CD4-positive, alpha-beta T cell treated with Interleukin-4 for 1 hour (primary cell): ENCODE measurements at places on chromosomes 1 and 21.

- DNase-seq = no peak
Observed at GRCh38 chr1:102183711-102184110, 187.0 kb upstream of the OLFM3 start.

GRCh38 chr21:46117586-46118315 lies 19.8 kb downstream of the COL6A2 start:
- no peak for DNase-seq

DNA sequence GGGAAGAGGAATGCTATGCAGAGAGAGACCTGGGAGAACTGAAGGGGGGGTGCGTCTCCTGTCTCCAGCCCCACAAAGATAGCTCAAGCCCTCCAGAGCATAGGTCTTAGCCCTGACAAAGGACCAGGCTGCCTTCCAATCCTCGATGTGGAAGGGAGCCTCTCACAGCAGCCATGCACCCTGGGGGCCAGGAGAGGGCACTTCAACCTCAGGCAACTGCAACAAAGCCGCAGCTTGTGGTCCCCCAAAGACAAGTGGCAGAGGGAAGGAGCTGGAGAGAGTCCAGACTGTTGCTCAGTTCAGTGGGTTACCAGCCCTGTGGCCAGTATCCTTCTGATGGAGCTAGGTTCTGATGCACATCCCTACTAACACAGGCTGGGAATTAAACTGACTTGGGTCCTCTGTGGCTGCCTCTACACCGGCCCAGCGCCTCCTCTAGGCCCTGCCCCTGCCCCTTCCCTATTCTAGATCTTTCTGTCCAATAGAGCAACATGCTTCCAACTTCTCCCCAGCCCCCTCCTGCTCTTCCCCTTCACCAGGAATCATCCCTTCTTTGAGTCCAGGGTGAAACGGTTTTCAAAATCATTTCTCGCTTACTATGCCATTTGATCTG lies 100.7 kb upstream of the SPATA6 start:
- peak; percentile 4 for DNase-seq

DNA sequence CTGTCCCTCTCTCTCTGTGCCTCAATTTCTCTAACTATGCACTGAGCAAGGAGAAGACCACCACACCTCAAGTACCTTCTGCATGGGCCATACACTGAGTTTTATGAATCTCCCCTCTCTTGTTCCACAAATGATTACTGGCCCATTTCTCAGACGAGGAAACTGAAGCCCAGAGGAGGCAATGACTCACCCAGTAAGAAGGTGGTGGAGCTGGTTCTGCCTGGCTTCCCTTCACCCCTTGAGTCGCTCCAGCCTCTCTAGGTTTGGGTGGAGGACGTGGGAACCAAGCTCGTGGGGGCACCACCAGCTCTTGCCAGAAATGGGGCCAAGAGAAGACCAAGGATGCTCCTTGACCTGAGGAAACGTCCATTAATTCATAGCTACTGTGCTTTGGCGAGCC lies 21.3 kb upstream of the RUNX3 start:
- DNase-seq = no peak

DNA sequence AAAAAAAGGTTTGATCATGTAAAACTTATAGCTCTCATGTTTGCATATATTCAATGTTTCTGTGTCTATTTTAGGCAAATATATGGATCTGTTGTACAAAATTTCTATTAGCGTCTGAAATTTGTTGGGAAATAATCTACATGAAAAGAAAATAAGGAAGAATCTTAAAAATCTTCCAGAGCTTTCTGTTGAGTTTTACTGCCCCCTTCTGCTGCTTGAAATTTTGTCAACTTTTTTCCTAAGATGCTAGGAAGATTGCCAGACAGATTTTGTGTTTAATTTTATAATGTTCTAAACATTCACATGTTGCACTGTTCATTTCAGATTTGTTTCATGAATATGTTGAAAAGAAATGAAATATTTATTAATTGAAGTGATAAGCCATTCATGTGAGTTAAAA lies 2.5 kb upstream of the PTGS2 start:
- no peak for DNase-seq

DNA sequence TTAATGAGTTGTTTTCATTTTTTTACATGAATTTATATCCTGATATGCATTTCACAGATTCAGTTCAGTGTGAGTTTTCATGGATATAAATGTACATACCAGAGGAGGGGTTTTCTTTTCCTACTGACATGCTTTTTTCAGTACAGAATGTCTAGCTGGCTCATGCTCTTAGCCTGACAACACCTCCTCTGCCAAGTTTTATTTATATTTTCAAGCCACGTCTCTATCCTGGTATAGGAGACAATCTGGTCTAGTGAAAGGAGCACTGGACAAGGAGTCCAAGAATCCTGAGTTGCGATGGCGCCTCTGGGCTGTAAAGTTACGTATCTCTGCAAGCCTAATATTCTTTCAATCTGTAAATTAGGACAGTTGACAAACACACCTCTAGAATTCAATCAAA lies 4.9 kb downstream of the DAB1 start:
- no peak for DNase-seq

- DNase-seq = peak; percentile 5
Observed at GRCh38 chr1:156805766-156806511, 10.7 kb downstream of the SH2D2A start.

DNA sequence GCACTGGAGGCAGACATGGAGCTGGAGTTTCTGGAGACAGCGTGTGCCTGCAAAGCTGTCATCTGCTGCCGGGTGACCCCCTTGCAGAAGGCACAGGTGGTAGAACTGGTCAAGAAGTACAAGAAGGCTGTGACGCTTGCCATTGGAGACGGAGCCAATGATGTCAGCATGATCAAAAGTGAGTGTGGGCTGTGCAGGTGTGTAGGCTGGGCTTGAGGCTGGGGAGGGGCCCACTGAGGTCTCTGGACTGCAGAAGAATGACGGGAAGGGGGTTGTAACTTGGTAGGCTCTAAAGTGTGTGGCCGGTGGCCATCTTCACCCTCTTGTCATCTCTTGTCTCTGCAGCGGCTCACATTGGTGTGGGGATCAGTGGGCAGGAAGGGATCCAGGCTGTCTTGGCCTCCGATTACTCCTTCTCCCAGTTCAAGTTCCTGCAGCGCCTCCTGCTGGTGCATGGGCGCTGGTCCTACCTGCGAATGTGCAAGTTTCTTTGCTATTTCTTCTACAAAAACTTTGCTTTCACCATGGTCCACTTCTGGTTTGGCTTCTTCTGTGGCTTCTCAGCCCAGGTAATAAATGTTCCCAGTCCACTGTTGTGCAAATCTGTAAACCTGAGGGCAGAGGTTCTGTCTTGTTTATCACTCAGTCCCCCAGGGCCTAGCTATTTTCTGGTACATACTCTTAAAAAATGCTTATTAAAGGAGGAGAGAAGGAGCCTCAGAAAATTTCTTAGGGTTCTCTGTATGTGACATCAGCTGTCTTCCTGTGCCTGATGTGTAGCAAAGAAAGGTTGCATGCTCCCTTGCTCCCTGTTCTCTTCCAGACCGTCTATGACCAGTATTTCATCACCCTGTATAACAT lies 19.9 kb downstream of the ATP8B2 start:
- peak; percentile 81 for DNase-seq

DNA sequence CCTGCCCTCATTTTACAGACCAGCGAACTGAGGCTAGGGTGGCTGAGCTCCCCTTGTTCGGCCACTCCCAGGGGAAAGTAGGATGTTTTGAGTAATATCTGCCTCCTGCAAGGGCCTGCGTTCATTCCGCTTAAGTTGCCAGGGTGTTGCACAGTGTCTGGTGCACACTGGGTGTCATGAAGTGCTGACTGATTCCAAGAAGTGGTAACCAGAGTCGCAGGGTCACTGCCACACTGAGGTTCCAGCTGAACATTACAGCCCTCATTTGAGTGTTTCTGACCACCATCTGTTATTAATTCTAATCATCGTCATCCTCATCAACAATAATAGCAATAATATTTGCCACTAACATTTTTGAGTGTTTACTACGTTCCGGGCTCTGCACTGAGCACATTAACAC lies 250.6 kb downstream of the KAZN start:
- DNase-seq = no peak

DNA sequence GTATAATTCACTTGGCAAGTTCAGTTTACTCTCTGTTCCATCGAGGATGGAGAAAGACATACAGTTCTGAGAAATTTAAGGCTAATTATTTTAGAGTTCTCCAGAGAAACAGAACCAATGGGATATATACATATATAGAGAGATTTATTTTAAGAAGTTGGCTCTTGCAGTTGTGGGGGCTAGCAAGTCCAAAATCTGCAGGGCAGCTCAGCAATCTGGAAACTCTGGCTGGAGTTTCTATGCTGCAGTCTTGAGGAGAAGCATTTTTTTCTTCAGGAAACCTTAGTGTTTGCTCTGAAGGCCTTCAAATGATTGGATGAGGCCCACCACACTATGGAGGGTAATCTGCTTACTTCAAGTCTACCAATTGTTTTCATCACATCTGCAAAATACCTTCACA lies 34.6 kb downstream of the TRAF5 start:
- no peak for DNase-seq

- DNase-seq = no peak
Observed at GRCh38 chr21:39088831-39089380, 94.3 kb downstream of the PSMG1 start.

DNA sequence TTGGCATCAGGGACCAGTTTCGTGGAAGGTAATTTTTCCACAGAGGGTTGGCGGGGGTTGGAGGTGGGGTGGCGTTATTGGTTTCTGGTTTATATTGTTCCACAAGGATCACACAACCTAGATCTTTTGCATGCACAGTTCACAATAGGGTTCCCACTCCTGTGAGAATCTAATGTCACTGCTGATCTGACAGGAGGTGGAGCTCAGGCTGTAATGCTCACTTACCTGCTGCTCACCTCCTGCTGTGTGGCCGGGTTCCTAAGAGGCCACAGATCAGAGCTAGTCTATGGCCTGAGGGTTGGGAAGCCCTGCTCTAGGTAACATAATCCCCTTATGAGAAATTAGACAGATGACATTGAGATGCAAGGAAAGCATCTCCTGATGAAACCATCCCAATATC lies 12.6 kb downstream of the GBP5 start:
- no peak for DNase-seq

DNA sequence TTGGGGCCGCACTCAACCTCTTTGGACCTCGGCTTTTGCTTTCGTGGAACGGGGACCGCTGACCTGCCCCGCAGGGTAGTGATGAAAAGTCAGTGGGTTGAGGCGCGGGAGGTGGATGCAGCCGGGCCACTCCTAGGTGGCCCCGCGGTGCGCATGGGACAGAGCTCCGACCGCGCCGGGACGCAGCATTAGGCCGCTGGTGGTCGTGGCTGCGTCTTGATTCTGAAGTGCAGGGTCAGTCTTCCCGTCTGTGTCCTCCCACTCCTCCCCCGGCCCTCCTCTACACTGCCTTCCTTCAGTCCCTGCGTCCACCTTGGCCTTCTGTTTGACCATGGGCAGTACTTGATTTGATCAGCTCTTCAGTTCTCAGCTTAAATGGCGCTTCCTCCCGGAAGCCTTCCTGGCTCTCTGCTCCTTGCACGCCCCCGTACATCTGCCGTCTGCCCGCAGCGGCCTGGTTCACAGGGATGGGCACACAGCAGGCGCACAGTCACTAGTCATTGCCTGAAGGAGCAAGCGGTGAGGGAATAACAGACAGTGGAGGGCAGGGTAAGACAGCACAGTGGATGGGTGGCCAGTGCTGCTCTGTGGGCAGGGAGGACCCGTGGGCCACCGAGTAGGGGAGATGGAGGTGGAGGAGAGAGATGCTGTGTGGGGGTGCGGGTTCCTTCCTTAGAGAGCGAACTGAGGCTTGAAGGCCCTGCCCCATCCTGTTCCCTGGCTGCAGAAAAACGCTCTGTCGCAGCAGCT lies 633 bp downstream of the THEMIS2 start:
- DNase-seq = peak; percentile 33

DNA sequence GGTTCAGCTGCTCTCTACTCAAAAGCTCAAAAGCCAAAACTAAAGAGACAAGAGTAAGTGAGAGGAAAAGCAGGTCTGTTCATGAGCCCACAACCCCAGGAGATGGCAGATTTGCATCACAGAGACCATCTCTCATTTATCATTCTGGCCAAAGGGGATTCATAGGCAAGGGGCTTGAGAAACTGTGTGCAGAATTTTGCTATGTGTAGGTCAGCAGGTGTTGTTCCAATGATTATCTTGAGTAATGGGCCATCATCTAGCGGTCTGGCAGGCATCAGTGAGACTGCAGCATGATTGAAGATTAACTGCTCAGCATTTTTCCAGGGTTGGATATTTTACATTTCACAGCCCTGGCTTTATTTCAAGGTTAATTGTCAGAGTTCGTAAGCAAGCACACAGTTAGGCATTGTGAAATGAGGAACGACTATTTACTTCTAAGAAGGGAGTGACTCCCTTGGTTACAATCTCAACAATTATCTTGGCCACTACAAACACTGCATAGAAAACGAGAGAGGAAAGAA lies 1204.6 kb upstream of the TMPRSS15 start:
- no peak for DNase-seq

DNA sequence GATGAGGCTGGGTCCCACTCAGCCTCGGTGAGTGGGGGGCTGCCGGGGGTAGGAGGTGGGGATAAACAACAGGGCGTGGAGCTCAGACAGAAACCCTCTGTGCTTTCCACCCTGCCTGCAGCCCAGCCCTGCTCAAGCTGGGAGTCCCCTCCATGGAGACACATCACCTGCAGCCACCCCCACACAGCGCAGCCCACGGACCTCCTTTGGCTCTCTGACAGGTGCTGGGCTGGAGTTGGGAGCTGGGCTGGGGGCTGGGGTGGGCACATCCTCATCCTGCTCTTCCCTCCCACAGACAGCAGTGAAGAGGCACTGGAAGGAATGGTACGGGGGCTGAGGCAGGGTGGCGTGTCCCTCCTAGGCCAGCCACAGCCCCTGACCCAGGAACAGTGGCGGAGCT lies 1.9 kb upstream of the CATSPER4 start:
- DNase-seq = no peak

DNA sequence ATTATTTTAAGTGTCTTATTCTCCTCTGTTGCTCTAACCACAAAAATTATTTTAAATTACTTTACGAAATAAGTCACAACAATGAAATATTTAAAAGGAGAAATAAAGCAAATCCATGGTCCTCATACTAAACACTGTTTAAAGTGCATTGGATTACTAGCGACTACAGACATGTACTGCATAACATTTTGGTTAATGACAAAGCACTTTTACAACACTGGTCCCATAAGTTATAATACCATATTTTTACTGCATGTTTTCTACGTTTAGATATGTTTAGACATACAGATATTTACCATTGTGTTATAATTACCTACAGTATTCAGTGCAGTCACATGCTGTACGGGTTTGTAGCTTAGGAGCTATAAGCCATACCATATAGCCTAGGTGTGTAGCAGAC lies 30.2 kb downstream of the VAMP4 start:
- no peak for DNase-seq
